Omental fat pad (tissue), 4 donors: ENCODE measurements at places on chromosomes 3 and 15. TPM values are rescaled to one million over a fixed set of nuclear protein-coding genes. Genes with fewer than 3 reads are reported as not detected.

WDR49 gene
- 1.4 TPM for total RNA-seq

GRCh38 chr15:69511716-69512340 is 59.2 kb downstream of the RPLP1 start:
- no peak for DNase-seq

GRCh38 chr15:99716540-99717095 is 16.6 kb downstream of the LYSMD4 start:
- DNase-seq: no peak

- DNase-seq: no peak
Measured at GRCh38 chr3:173502983-173503568, 105.5 kb downstream of the NLGN1 start.

GRCh38 chr3:169836942-169837275 is 24.2 kb upstream of the LRRC34 start:
- DNase-seq: no peak

NT5DC2 gene
- 18.3 TPM for total RNA-seq

BLOC1S6 gene
- 95.5 TPM for total RNA-seq

GRCh38 chr15:40064231-40064894 is 25.4 kb upstream of the SRP14 start:
- no peak for DNase-seq

GRCh38 chr3:125367403-125368230 is 7.5 kb downstream of the ZNF148 start:
- no peak for DNase-seq

- no peak for DNase-seq
Measured at GRCh38 chr15:62365795-62366442, 200.8 kb upstream of the C2CD4B start.

GLDN gene
- total RNA-seq: 29.8 TPM

GRCh38 chr15:50519740-50520425 is 26.6 kb downstream of the USP50 start:
- no peak for DNase-seq

DNA sequence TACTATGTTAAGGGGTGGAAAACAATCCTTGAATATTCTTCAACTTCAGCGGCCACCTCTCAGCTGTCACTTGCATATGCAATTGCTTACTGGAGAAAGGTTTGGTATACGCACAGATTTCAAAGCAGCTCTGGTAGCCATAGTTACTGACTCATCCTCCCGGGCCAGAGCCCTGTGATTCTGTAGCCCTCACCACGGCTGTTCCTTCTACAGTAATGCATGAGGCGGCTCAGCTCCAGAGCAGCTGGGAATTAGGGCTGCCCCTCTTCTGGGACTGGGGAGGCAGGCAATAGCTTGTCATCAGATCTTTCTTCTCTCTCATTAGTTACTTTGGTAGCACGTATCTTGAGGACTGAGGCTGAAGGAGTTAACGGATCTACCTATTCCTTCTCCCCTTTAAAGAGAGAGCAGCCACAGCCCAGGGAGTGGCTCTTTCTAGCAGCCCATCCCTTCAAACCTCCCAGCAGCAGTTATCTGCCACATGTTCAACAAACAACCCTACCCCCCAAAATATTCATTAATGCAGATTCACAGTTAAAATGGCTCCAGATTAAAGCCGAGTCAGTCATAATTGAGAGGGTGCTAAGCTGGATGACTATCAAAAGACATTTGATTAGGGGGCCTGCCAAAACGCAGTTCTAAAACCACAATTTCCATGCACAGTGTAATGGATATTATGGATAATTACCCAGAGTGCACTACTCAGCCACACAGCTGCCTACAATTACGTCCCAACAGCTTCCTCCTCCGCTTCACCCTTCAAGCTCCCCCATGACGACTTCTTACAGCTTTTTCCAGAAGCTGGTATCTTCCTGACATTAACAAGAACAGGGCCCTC is 54.7 kb downstream of the ETV5 start:
- DNase-seq: no peak

ENTPD3 gene
- total RNA-seq: 1.9 TPM

DNA sequence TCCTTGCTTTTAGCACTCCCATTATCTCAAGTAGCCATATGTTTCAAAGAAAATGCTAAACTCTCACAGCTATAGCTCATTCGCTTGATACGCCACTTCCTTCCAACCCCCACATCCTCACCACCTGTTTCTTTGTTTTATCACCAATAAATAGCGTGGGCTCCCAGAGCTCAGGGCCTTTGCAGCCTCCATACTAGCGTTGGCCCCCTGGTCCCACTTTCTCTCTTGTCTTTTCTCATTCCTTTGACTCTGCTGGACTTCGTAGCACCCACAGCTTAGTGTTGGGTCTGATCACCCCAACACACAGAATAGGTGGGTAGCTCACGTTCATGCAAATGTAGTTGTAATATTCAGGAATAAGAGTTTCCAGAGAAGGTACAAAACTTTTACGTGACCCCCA is 4.1 kb upstream of the GPD1L start:
- no peak for DNase-seq

GRCh38 chr15:67253549-67254237 is 768 bp downstream of the AAGAB start:
- no peak for DNase-seq

DNA sequence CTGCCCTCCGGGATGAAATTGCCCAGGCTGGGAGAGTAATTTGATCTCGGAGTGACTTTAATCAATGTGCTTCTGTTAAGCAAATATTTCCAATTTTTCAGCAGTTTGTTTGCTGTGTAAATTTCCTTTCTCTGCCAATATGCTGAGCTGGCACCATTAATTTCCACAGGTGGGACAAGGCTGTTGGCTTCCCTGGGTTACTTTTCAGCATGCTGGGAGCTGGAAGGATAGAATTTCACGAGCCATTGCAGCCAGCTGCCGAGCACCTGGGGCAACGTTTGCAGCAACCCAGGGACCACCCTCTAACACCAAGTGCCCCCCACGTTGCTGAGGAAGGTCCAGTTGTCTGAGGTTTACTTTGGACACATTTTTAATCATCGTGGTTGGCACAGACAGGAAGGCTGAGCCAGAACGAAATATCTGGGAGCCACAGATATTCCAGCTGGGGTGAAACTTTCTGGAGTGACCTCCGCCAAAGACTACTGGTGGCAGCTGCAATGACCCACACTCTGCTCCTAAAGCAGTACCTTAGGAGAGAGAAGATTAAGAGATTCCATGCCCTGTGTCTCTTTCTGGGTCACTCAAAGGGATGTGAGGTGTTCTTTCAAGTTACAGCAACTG is 293.3 kb upstream of the RGMA start:
- DNase-seq: no peak

DNA sequence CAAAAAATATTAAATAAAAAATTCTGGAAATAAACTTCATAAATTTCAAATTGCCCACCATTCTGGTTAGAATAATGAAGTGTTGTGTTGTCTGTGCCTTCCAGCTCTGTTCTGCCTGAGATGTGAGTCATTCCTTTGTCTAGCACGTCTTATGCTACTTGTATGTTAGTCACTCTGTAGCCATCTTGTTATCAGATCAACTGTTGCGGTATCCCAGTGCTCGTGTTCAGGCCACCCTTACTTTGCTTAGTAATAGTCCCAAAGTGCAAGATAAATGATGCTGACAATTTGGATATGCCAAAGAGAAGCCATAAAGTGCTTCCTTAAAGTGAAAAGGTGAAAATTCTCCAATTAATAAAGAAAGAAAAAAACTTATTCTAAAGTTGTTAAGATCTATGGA is 527.5 kb downstream of the NAALADL2 start:
- DNase-seq: no peak

- no peak for DNase-seq
Measured at GRCh38 chr3:160806686-160807085, 50.7 kb downstream of the PPM1L start.

- no peak for DNase-seq
Measured at GRCh38 chr15:41955807-41956525, 16.4 kb downstream of the EHD4 start.

DNA sequence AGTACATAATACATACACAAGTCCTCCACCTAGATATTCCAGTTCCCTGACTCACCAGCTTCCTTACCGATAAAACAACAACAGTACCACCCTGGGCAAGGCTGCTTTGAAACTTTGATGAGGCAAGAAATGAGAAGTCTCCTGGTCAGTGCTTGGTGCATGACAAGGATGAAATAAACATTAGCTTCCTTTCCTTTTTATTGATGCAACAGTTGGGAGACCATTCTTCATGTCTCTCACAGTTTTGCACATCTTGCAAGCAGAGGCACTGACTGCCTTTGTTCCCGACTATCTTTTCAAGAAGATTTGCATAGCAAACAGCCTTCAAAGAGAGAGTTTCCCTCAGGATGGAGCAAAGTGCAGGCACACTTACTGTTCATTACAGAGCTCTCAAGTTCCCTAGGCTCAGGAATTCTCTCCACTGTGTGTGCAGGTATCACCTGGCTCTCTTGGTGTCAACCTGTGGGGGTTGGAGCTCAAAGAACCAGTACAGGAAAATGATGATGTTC is 65.2 kb downstream of the MYLK start:
- no peak for DNase-seq

DNA sequence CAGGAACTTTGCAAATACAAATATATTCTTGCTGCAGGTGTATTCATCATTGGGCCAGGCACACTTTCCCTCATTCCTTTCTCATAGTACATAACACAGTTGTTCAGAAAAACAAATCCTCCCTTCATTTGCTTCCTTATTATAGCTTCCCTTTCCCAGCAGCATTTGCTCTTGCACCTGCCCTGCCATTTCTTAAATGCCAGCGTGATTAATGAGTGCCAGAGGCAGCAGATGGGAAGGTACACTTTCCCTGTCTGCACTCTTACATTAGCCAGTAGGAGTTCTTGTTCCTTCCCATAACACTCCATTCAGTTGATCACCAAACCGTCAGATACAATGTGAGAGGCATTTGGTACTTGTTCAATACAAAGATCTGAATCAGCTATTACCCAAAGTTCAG is 128.5 kb upstream of the GAP43 start:
- DNase-seq: no peak

DNA sequence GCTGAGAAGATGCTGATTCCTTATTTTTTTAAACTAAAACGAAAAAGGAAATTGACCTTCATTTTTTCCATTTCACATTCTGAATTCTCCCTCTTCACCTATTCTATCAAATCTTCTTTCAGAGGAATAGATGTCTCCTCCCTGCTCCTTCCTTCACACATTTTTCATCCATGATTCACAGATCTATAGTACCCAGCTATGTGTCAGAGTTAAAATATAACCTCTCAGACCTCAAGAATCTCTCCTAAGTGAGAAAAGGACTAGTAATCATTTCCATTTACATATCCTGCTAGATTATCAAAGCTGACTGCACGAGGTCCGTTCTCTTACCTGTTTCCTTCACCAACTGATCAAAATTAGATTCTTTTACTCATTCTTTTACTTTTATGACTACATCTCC is 1297.6 kb upstream of the ALCAM start:
- no peak for DNase-seq

PLS1 gene
- total RNA-seq: 3.2 TPM

WNT7A gene
- not detected for total RNA-seq

DNA sequence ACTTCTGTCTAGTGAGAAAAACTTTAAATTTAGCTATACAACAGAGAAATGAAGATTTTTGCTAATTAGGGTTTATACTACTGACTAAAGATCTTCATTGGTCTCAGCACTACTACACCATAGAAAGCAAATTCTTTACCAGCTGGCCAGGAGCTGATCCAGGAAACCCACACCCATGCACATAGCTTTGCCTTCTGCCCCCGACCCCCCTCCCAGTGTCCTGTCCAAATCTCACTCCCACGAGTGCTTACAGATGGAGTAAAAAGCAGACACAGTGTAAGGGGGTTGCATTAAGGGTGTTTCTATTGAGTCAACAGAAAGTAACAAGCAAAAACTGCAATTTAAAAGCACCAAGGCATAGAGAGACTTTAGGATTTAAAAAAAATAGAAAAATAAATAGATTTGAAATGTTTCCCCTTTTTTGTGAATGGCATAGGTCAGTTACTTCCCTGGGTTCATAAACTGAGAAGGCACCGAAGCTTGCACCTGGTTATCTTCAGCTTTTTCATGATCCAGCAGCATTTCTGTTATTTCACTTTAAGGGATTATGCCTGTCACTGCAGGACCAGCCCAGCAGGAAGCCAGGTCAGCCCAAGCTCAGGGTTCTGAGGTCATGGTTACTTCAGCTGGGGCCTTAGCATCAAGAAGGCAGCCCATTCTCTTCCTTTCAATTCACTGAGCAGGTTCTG is 124.3 kb downstream of the CTNNB1 start:
- DNase-seq: no peak

DNA sequence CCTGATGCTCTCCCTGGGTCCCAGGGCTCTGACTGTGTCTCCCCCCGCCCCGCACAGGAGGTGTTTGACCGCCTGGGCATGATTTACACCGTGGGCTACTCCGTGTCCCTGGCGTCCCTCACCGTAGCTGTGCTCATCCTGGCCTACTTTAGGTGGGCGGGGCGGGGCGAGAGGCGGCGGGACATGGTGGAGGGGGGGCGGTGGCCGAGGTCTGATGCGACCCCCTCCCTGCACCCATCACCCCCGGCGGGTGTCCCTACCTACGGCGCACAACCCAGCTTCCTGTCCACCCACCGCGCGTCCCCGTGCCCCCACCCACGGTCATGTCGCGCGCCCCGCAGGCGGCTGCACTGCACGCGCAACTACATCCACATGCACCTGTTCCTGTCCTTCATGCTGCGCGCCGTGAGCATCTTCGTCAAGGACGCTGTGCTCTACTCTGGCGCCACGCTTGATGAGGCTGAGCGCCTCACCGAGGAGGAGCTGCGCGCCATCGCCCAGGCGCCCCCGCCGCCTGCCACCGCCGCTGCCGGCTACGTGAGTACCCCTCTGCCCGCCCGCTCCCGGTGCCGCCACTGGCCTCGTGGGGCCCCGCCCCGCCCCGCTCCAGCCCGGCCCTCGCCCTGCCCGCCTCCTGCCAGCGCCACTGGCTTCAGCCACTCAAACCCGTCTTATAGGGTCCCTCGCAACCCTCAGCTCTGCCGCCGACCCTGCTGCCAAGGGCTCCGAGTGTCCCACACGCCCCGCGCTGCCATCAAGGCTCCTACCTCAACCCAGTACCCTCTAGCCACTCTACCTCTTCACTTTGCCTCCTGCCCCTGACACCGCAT is 21.0 kb downstream of the PTH1R start:
- no peak for DNase-seq

DNA sequence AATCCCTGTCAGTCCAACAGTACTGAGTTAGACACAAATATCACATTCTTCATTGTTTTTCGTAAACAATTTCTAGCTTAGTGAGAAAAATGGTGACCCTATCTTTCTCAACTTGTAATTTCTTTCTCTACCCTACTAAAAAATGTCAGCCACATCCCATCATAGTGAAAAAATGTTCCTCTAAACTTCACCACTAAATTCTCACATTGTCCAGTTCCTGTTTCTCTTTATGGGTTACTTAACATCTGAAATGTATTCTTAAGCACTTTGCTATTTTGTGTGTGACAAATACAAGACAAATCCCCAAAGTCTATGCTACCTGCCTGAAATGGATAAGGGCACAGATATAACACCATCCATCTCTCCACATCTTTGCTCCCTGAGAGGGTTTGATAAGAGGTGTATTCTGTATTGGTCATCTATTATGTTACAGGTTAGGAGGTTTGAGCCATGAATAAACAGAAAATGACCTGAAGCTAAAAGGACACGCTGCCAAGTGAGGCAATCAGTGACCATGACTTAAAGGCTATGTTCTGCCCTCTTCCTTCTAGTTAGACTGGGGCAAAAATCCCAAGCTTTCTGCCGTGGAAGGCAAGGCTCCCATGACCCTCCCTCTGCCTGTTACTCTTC is 118.2 kb downstream of the GADL1 start:
- DNase-seq: no peak

TOMM70 gene
- 45.3 TPM for total RNA-seq

VGLL3 gene
- 50.1 TPM for total RNA-seq

ADAMTS7 gene
- 6.1 TPM for total RNA-seq
